ENCODE measurements at places on chromosomes 11 and 22.

DNA sequence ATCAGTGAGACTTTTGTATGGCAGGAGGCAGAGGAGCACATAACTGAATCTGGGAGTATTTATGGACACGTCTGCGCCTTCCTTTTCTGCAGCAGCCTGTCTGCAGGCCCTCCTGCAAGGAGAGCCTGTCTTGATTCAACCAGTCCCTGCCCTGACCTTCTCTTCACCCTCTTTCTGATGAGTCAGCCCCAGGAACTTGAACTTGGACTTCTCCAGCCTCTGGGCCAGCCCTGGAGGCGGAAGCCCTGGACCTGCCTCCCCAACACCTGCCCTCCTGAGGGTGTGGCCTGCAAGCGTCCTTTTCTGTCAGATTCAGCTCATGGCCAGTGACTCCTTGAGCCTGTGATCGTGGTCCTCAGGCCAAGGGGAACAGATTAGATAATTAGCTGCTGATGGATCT lies 20.0 kb downstream of the DAGLA start:
- DNase-seq: no peak

DNA sequence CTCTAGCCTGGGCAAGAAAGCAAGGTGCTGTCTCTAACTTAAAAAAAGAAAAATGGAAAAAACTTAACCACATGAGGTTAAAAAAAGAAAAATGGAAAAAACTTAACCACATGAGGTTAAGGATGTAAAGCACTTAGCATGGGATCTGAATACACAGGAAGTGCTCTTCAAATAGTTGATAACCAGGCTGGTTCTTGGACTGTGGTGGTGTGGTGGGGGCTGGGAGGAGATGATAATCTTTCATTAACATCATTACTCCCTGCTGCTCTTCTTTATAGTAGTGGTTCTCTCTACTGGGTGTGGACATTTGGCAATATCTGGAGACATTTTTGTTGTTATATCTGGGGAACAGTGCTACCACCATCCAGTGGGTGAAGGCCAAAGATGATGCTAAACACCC lies 88.4 kb downstream of the TTC17 start:
- no peak for DNase-seq

DNA sequence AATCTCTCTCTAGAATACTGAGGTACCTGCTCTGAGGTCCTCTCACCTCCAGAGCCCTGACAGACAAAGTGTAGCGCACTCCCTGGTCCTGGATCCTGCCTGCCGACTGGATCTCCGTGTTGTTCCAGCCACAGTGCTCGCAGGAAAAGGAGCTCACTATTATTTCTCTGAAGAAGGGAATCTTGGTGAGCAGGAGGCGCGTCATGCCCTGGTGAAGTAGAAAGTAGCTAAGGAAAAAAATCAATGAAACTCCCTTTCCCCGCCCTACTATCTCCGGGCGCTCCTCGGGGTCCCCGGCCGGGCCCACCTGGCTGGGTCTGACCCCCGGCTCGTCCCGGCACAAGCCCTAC lies 412 bp downstream of the ZPR1 start:
- no peak for DNase-seq

DNA sequence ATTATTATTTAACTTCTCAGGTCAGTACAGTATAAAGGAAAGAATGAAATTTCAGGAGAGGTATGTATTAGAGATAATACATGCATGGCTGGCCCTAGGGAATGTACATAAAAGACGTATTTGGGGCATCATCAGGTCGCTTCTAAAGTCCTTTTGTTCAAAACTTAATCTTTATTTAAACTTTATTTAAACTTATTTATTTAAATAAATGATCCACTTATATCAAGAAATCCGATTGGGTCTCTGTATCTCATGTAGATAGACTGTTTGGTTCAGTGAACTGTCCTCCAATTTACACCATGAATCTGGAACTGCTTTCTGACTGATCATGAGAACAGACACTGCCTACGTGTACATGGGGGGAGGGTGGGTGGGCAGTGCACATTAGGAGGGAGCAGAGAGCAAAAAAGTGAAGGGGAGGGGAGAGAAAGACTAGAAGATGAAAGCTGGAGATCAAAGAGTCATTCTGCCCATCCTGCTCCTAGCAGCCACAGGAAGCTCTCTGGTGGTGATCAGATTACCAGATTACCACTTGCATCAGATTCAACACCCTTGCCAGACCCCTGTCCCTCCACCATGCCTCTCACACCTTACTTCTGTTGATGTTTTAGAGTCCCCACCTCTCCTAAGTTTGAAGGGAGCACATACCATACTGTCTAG lies 92.1 kb upstream of the MTMR2 start:
- DNase-seq: peak; percentile 34

DNA sequence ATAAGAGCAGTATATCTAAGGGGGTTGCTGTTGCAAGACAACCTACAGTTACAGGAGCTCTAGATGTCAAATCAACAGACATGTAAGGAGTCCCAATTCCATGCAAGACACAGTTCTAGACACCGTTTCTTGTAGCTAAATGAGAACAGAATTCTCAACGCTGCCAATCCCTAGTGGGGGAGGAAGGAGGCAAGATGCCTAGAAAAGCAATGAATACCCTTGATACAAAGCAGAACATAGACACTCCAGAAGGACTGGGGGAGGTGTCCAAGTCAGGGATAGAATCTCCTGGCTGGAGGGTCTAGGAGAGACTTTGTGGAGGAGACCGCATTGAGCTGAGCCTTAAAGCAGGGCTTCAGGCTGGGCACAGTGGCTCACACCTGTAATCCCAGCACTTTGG lies 280.2 kb downstream of the BUD13 start:
- DNase-seq: no peak

- DNase-seq: no peak
Observed at GRCh38 chr22:17694193-17694592, 55.6 kb downstream of the BCL2L13 start.

DNA sequence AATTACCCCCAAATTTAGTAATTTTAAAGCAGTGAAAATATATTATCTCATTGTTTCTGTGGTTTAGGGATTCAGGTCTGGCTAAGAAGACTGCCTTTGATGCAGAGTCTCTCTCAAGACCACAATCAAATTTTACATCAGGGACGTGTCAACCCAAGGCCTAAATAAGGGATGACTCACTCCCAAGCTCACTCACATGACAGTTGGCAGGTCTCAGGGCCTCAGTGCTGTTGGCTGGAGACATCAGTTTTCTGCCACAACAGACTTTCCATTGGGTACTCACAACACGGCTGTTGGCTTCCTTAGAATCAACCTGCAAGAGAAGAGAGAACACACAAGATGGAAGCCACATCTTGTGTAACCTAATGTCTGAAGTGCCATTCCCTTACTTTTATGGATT lies 377.3 kb downstream of the FAM181B start:
- no peak for DNase-seq

GRCh38 chr11:70463478-70464255 lies 65.3 kb downstream of the CTTN start:
- no peak for DNase-seq

DNA sequence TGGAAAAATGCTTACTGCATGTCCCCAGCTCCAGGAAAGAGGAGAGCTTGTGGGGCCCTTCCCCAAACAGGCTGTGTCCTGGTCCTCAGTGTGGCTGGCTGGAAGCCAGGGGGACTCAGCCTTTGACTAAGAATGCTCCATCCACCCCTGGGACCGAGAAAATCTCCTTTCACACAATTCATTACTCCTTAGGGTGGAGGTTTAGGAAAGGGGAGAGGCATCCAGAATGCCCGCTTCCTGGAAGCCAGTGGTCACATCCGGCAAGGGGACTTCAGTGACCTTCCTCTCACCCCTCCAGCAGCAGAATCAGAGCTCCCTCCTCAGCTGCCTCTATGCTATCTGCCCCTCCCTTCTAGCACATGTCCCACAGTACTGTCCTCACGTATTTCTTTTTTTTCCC lies 21.9 kb downstream of the ATG16L2 start:
- DNase-seq: no peak

DNA sequence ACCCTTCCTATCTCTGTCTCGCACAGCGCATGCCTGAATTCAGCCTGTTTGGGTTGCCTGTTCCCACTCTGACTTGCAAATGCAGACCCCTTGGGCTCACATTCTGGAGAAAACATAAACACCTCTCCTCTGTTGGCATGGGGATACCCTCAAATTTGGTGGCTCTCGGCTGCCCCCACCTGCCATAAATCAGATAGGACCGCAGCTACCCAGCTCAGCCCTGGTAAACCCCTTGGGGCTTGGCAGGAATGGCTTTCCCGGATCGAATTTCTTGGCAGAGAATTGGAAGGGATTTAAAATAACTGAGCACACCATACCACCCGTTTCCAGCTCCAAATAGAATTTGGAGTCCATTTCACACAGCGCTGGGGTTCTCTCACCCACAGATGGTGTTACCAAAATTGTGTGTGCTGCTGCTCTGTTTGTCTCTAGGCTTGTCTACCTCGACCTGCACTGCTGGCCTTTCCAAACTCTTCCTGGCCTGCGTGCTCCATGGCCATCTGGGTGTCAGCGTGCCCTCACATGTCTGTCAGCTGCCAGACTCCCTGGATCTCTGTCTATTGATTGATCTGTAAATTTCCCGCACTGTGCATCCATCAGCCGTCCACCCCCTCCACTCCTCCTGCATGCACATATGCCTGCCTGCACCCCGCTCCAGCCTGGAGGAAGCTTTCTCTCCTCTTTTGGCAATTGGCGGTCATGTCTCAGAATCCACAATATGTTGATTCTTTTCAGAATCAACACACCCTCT lies 134.0 kb downstream of the NTM start:
- no peak for DNase-seq

- no peak for DNase-seq
Observed at GRCh38 chr22:20484948-20485683, 10.5 kb downstream of the KLHL22 start.

DNA sequence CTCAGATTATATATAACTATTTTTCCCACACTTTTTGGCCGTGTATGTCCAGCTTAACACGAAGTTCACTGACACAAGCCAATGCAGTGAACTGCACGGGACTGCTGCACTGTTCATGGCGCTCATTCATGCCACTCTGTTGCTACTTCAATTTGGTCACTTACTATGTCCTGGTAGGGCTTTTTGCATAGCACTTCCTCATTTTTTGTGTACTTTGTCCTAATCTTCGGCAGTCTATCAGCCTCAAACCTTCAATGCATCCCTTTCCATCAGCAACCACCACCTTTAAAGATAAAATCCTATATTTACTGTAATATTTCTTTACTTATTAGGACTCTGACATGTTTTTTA lies 18.7 kb upstream of the ARHGAP32 start:
- DNase-seq: no peak

DNA sequence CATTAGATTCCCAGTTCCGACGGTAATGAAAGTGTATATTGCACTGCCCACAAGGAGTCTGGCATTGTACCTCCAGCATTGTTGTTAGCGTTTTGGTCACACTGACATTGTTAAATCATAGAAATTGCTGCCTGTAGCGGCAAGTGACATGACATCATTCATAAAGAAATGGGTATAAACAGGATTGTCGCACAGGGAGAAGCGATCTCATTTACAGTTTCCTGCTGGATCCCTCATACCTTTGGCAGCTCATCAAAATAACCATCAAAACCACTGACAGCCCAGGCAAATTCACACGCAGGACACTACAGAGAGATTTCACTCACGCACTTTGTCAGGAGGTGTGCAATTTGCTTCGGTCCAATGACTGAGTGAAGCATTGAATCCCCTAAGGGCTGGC lies 3.5 kb downstream of the HTR3B start:
- no peak for DNase-seq

DNA sequence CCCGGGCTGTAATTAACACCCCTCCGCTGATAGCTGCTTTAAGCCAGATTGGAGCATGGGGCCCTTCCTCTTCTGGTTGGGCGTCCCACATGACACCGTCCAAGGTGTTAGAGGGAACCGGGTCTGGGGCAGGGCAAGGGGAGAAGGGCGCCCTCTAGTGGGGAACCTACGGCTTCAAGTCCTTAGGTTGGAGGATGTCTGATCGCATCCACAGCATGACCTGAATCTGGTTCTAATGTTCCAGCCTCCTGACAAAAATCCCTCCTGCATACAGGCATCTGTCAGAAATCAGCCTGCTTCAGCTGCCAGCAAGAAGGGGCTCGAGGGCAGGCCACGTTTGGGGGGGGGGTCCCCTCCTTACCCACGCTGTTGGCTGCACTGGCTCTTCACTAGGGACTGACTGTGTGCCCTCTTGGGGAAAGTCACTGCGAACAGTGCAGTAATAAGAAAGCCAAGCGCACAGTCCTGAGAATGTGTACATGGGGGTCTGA lies 94.2 kb upstream of the TBCEL start:
- no peak for DNase-seq

Data from CD4-positive, alpha-beta T cell treated with Interleukin-15 for 4 hours (primary cell).